ENCODE measurements at places on chromosomes 4 and X.

GRCh38 chrX:20609916-20610415 lies 343.3 kb upstream of the RPS6KA3 start:
- no peak for DNase-seq

DNA sequence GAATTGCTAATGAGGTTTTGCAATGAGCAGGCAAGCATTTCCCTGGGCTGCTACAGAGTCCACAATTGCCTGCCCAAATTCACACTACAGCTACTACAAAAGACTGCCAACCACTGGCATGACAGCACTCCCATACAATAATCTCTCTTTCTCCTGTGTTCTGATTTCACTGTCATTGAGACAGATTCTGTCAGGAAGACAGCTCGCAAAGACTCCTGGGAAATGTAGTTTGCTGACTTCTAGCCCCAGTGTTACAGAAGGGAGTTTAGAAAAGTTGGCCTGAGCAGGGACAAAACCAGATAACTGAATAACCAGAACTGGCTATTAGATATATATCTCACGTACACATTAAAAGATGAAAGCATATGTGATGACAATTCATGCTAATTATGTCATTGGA lies 1231.3 kb upstream of the PRKX start:
- no peak for DNase-seq

DNA sequence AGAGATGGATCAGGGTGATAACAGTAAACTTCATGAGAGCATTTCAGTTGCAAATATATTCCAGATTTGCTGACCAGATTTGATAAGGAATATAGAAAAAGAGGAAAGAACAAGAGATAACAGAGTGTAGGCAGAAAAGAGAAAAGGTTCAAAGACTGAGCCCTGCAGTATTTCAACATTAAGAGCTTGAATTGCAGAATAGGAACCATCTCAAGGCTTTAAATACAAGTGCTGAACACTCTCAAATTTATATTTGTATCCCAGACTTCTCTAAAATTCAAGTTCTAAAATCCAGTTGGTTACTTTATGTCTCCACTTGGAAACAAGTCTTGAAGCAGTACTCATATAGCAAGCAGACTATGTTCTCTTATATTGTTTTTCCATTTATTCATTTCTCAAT lies 9.7 kb upstream of the MYOZ2 start:
- DNase-seq = no peak

DNA sequence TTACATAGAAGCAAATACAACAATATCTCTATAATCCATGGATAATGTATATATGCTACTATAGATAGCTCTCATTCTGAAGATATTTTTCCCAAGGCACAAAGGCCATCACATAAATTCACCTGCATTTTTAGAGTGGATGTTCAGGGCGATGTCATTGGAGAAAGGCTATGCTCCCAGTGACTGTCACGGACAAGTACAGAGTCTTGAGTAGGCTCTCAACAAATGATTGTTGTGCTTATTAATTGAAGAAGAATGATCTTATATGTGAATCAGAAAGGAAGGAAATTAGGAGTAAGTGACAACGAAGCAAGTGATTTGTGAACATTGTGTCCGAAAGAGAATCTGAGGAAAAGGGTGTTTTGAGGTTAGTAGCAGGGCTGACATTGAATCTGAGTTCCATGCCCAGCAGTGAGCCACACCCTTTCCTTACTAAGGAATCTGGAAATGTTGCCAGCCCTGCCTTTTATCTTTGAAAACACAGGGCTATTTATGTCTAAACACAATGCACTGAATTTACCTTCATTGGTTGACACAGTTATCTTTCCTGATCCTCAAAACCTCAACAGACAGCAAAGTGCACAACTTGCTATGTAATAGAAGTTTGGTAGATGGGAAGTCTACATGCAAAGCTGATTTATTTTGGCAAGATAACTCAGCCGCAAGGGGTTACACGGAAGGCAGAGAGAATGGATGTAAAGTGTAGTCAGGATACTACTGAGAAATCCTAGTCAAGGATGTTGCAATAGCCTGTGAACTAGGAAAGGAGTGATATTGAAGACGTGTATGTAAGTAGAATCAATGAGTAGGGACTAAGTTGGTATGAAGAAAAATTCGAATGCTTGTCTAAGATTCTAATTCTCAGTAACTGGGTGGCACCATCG lies 50.4 kb downstream of the SORBS2 start:
- DNase-seq = peak; percentile 69

GRCh38 chr4:22803512-22803911 lies 110.8 kb downstream of the GBA3 start:
- DNase-seq = no peak

GRCh38 chr4:2744576-2745270 lies 11.4 kb downstream of the TNIP2 start:
- no peak for DNase-seq

- DNase-seq = peak; percentile 7
These were observed 377.9 kb upstream of the EMCN start for GRCh38 chr4:100895556-100896197.

DNA sequence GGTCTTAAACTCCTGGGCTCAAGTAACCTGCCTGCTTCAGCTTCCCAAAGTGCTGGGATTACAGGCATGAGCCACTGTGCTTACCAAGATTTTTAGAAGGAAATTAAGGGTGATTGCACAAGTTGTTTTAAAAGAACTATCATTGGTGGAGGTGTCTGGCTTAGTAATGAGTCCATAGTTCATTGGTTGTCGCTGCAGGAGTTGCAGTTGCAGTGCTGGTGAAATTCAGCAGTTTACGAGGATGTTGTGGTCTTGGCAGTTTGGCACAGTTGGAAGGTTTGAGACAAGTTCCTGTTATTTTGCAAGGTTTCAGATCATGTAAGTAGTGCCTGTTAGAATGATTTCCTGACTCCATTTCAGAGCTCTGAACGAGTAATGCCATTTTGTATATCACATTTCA lies 48.1 kb downstream of the RAB40AL start:
- DNase-seq = no peak

- peak; percentile 82 for DNase-seq
These were observed 1296.1 kb upstream of the PCDH7 start for GRCh38 chr4:29423836-29424721.

DNA sequence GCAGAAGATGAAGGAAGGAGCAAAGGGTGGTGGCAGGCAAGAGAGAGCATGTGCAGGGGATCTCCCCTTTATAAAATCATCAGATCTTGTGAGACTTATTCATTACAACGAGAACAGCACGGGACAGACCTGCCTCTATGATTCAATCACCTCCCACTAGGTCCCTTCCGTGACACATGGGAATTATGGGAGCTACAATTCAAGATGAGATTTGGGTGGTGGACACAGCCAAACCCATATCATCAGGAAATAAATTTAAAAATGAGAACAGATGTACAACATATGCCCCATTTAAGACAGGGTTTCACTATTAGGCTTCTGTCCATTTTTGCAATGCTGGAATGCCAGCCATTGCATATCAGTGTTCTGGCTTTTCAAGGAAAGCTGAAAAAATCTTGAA lies 346.7 kb upstream of the SLIT2 start:
- DNase-seq = no peak

DNA sequence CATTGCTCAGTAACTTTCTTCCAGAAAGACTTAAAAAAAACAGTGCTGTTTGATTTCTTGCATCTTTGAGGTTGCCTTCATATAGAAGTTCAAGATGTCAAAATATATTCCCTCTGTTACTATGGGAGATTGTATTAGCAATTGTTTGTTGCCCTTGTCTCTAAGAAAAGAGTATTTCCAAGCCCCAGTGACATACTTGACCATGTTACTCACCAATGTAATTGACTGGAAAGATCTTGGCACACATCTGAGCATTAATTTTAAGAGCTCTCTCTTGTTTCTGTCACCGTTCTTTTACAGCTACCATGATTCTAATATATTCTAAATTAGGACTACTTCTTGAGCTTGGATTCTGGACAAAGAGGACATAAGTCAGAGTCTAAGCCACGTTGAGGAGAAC lies 902.7 kb upstream of the EPHA5 start:
- DNase-seq = peak; percentile 88

All from cardiac fibroblast (primary cell).